ENCODE measurements at places on chromosomes 6 and 20.

DNA sequence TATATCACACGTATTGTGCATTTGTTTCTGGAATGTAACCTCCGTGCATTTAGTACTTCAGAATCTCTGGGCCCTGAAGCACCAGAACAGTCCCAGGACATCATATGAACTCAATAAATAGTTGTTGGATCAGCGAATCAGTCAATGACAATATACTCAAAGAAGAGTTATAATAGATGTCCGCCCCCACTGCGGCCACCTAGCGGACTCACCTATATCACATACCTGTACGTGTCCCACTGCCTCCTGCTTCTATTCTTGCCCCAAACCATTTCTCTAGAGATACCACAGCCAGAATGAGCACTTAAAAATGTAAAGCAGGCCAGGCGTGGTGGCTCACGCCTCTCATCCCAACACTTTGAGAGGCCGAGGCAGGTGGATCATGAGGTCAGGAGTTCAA, 73.9 kb downstream of the DCDC2 start:
- no peak for DNase-seq

- no peak for DNase-seq
These were observed 23.9 kb downstream of the CST8 start for GRCh38 chr20:23514848-23515247.

GRCh38 chr6:20325641-20326421, 75.8 kb upstream of the E2F3 start:
- no peak for DNase-seq

DNA sequence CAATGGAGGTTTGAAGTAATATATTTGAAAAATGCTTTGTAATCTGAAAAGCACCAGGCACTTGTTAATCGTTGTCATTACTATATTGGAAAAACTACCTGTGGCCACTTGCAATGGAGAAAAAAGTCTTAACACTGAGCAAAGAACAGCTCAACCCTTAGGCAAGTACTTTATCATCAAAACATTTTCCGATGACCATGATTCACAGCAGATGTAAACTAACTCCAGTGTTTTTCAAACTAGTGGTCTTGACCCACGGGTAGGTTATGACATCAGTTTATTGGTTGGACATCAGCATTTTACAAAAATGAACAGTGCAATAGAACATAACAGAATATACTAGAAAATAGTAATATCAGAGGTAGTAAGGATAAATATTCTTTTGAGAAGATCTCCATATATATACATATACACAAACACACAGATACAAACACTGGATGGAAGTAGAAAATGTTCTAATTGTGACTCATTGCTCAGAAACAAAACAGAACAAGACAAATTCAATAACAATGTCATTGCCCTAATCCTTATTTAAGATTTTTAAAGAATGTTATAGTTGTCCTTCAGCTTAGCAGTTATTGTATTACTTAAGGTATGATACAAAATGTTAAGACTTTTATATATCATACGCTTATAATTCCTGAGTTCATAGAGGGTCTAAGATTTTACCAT, 123.0 kb downstream of the PLCB1 start:
- no peak for DNase-seq

Data from left hindlimb (tissue), 1 donor.